ENCODE measurements at places on chromosomes 7 and 10.

GRCh38 chr10:63376560-63377304 is 89.0 kb downstream of the JMJD1C start:
- DNase-seq: no peak

DNA sequence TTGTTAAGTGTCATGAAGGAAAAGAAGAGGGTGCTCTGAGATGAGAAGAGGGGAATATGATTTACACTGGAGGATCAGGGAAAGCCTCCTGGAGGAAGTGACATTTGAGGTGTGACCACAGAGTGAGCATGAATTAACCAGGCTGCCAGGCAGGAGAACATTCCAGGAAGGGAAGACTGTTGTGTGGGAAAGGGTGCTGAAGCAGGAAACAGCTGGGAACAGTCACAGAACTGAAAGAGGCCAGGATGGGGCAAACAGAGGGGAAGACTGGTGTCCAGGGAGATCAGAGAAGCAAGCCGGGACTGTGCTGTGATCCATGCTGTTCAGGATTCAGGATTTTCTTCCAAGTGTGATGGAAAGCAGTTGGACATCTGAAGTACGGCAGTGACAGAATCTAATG is 14.9 kb downstream of the HIPK2 start:
- DNase-seq: no peak

DNA sequence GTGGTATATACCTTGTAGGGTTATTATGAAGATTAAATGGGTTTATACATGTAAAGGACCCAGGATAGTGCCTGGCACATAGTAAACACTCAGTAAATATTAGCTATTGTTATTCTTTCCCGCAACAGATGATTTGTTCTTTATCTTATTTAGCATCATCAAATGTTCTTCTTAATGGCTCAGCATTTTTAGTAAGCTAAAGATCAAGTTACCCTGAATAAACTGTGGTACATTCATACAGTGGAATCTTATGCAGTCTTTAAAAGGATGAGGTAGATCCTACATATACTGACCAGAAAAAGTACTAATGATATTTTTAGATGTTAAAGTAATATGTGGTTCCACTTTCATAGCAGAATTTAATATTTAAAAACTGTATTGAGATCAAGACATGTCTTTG is 65.4 kb downstream of the ST7 start:
- DNase-seq: no peak

DNA sequence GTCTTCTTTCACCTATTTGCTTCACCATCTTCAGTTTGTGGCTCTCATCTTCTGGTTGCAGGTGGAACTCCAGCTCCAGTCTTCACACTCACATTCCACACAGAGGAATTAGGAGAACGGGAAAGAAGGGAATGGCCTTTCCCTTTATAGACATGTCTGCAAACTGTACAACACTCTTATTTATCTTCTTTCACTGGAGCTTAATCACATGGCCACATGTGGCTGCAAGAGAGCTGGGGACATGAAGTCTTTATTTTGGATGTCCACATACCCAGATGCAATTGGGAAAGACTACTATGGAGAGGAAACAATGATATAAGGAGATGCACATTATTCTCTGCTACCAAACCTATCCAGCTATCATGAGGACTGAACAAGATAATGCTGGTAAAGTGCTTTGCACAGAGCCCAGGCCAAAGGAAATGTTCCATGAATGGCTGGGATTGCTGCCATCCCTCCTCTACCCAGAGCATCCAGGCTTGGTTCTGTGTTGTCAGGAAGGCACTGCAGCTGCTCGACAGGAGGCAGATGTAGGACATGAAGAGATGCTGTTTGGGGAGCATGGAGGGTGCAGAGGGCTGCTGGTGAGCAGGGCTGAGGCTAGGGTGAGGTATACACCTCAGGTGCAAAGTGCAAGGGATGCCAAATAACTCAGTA is 183.8 kb upstream of the TBX20 start:
- DNase-seq: no peak

DNA sequence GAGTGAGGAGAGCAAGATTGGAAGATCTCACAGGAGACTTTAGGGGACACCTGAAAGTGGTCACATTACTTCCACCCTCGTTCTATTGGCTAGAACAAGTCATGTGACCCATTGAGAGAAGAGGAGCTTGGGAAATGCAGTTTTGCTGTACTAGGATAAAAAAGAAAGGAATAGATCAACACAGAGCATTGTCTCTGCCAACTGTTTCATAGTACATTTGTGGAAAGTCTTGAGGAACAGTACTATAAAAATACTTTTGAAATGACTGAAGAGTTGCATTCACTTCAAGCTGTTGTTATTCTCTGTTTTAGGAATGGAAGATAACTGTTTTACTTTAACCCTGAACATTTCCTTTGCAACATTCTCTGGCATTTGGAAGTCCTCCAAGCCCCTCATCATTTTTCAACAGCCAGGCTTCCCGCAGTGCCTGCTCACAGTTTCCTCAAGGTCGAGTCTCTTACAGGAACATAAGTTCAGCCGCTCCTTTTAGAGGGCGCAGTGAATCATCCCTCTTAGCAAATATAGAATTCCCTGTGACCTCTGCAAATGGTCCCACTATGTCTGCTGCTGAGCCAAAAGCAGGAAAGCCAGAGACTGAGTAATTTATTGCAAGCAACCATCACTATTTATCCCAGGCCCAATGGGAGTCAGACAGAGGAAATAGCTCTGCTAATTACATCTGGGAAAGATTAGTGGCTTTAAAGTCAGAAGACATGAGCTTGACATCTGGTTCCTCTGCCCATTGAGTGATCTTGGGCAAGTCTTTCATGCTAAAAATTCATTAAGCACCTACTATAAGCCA is 40.7 kb downstream of the MRPL32 start:
- DNase-seq: no peak

- DNase-seq: no peak
These were observed 28.3 kb upstream of the SDK1 start for GRCh38 chr7:3272691-3273141.

DNA sequence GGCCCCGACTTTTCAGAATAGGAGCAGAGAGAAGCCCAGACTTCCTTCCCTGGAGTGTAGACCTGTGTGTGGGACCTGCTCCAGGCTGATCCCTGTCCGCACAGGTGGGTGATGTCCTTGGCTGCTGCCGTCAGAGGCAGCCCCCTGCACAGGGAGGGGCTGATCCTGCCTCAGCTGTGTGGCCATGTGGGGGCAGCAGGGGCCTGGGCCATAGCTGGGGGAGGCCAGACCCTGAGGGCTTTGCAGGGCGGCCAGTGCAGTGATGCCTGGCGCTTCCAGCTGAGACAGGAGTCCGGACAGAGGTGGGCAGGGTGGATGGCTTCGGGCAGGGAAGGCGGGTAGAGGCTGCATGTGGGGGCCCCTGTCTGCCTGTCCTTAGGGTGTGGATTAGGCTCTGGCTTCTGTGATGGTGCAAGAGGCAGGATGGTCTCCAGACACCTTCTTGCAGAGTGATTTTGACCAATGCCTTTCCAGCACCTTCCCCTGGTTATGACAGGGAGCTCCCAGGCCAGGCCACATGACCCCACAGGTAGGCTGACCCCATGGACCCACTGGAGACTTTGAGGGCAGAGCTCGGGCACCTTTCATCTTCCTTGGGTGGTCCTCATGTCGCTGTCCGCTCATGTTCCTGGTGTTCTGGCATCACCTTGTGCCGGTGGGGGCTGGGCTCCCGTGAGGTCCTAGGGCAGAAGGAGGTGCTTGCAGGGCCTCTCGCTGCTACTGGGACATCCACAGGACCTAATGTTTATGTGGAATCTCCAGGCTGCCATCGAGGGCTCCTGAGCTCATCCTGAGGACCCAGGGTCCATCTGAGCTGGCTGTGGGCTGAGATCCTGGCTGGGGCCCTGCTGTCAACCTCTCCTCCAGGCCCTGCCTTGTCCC is 141.5 kb downstream of the ADCY1 start:
- DNase-seq: no peak

- DNase-seq: no peak
These were observed 96.6 kb upstream of the TMEM196 start for GRCh38 chr7:19869979-19870378.

- no peak for DNase-seq
These were observed 84.9 kb downstream of the MKX start for GRCh38 chr10:27660711-27661110.

- DNase-seq: no peak
These were observed 30.1 kb downstream of the INSIG1 start for GRCh38 chr7:155327590-155328320.

DNA sequence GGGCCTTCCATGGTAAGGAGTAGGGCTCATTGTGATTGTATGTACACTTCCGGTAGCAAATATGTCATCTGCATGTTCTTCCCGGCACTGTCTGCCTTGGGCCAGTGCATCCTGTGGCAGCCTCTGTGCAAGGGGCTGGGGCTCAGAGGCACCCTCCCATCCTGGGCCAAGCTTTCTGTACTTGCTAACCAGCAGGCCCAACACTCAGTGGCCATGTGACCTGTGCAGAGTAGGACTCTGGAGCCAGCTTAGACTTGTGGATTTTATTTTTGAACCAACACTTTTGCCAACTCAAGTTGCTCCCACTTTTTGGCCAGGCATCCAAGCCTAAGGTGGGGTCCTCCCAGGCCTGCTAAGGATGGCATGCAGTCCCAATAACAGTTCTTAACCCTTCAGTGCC is 25.0 kb downstream of the LDB3 start:
- DNase-seq: no peak

- DNase-seq: no peak
These were observed 61.0 kb upstream of the NFE2L3 start for GRCh38 chr7:26090927-26091519.

DNA sequence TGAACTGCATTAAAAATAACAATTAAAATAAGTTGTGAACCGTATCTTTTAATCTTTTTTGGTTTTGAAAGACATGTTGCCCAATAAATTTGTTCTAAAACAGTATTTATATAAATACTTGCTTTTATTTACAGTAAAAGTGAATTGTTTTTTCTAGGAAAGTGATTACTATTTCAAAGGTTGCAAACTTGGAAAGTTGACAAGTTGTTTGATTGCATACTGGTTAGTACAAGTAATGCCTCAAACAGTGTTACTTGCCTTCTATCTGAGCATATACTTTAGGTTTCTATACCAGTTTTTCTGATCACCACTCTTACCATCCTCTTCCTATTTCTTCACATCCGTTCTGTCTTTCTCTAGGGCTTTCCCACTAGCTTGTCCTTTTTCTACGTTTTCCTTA is 212.6 kb downstream of the FOXP2 start:
- no peak for DNase-seq

DNA sequence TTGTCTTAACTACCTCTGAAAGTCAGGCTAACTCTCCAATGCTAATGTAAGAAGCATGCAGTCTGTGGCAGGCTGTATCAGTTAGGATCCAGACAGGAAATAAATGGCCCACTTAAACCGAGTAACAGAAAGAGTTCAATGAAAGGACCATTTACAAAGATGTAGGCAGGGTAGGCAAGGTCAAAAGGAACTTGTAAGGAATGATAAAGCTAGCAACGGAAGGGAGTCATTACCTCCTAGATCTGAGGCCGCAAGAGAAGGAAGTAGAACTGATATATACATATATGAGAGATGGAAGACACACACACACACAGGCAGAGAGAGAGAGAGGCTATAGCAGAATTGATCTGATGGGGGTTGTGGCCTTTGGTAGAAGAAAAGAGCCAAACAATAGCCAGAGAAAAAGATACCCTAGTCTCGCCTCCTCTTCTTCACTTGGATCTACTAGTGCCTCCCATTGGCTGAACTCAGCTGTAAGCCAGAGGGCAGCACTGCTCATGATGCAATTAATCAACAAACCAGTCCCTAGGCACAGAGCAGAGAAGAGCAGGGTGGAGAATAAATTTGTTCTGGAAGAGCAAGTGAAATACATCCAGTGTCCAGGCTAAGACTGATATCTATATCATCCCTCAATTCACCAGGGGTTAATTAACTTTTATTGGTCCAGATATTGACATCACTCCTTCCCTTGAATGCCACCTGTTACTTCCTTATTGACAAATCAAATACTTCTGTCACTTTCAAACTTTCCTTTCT is 91.2 kb downstream of the LSMEM1 start:
- no peak for DNase-seq

DNA sequence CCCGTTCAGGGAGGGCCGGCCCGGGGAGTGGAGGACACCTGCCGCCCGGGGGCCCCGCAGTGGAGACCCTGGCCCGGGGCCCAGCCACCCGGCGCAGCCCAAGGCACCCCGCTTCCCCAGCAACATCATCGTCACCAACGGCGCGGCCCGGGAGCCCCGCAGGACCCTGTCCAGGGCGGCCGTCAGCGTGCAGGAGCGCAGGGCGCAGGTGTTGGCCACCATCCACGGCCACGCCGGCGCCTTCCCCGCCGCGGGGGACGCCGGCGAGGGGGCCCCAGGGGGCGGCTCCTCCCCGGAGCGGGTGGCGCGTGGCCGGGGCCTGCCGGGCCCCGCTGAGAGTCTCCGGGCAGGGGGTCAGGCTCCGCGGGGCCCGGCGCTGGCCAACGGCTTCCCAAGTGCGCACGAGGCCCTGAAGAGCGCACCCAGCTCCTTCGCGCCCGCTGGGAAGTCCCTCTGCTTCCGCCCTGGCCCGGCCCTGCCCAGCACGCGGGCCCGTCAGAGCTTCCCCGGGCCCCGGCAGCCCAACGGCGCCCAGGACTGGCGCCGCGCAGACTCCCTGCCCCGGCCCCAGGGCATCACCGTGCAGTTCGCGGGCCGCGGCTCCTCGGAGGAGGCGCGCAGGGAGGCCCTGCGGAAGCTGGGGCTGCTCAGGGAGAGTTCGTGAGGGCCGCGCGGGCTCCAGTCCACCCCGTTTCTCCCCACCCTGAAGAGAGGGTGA is 46.7 kb downstream of the PROSER2 start:
- DNase-seq: no peak

DNA sequence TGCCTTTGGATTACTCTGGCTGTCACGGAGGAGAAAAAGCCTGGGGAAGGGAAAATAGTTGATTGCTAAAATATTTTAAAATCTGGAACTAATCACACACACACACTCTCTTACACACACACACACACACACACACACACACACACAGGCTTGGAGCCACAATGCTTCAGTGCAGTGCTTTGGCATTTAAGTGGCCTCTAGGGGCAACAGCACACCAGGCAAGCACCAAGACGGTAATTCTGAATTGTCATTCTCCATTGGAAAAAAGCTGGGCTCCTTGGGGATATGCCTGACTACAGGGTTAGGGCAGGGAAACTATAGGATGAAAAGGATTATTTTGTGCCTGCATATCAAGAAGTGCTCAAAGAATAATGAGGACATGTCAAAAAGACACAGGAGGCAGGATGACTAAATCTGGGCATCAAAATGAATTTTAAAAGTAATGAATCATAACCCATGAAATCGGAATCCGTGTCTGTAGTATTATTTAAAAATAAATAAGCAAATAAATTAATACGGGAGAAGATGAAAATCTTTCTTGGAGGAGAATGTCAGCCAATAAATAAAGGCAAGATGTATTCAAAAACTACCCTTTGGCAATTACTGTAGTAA is 30.4 kb upstream of the DDC start:
- DNase-seq: no peak

GRCh38 chr7:149830997-149831740 is 7.0 kb upstream of the ZNF862 start:
- DNase-seq: no peak

Data from activated gamma-delta T cell (primary cell).